ENCODE measurements at places on chromosomes 7 and 10.

DNA sequence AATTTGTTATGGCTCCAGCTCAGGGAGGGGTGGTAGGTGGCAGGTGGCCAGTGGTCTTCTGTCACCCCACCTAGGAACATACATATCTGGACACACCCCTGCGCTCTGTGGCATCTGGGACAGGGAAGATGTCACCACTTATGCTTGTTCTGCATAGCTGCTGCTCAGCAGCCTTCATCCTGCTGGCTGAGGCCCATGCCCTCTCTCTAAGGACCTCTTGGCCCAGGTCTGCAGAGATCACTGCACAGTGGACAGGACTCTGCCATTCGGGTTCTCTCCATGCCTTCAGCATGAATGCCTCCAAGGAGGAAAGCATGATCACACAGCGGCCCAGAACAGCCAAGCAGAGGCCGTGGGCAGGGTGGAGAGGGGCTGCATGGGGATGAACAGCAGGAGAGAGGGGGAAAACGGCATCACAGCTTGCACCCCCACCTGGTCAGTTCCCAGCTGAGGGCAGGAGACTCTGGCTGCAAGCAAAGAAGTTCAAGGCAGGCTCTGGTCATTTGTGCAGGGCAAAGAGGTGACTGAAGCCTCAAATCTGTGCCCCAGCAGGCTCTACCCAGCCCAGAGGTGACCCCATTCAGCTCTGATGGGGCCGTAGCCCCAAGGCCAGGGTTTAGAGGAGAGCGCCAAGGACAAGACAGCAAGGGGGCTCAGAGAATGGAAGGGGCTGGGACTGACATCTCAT, 47.8 kb upstream of the GDF10 start:
- no peak for DNase-seq

DNA sequence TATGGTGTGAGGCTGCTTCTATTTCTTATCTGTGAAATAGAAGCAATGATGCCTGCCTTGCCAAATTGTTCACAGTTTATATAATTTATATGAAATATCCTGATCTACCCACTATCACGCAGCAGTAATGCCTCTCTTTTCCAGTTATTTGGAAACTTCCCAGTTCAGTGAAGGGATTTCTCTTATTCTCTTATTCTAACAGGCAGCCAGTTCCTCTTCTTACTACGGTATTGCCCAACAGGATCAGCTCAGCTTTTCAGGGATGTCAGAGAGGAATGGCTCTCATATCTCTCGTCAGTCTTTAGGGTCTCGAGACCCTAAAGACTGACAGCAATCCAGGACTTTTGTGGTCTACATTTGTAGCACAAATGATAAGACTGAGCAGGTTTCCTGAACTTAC, 215.6 kb downstream of the CREB5 start:
- DNase-seq, result no peak

- no peak for DNase-seq
Observed at GRCh38 chr10:130226012-130226411, 89.8 kb downstream of the GLRX3 start.

DNA sequence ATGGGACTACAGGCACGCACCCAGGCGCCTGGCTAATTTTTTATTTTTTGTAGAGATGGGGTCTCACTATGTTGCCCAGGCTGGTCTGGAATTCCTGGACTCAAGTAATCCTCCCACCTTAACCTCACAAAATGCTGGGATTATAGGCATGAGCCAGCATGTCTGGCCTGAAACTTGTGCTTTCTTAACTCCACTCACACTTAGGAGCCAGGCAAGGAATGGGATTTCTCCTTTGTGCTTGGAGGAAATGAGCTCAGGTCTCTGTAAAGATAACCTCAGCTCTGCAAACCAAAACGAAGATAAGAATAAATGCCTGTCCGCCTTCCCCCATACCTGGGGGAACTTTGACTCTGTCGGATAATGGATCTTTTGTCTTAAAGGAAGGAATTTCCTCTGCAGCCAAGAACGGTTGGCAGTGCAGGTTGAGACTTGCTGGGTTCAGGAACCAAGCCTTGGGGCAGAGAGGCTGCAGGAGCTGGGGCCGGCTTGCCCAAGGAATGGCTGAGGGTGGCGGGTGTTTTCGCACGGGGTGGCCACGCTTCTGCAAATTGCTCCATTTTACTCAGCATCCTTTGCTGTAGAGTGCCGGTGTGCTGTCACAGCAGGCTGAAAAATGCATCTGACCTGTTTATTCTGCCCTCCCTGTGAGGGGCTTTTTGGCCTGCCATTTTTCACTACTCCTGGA, 174.2 kb downstream of the KIAA1217 start:
- DNase-seq, result no peak

- DNase-seq, result no peak
Observed at GRCh38 chr10:81944609-81945008, 69.6 kb downstream of the NRG3 start.

- no peak for DNase-seq
Observed at GRCh38 chr10:3761021-3761686, 23.9 kb downstream of the KLF6 start.

DNA sequence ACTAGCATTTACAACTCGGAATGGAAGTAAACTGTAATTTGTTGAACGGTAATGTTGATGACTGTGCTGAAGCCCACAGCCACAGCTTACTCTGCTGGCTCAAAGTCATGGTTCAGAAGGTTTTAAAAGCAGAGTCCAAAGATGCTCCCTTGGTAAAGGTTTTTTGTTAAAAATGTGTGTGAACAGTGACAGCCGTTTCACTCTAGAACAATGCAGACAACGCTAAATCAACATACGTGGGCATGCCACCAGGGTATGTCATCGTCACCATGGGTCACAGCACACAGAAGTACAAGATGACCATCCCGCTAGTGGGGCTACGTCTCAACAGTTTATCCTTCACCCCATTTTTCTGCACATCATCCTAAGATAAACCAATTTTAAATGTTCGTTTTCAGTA, 106.5 kb upstream of the LANCL2 start:
- no peak for DNase-seq

DNA sequence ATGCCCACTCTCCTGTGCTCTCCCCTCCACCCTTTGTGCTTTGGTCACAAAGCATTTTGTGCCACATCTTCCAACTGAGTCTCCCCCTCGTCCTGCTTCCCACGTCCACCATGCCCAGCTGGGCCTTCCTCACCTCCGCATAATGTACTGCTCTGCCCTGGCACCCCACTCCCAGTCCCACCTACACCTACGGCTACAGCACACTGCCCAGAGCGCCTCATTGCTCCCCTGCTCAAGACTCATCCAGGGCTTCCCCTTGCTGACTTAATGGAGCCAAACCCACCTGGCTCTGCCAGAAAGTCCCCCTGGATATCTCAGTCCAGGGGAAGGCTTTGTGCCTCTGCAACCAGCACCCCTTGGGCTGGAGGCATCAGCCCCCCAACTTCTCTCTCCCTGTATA, 299.2 kb upstream of the ZMIZ1 start:
- no peak for DNase-seq

GRCh38 chr7:41536873-41537665, 165.8 kb downstream of the INHBA start:
- DNase-seq, result no peak

DNA sequence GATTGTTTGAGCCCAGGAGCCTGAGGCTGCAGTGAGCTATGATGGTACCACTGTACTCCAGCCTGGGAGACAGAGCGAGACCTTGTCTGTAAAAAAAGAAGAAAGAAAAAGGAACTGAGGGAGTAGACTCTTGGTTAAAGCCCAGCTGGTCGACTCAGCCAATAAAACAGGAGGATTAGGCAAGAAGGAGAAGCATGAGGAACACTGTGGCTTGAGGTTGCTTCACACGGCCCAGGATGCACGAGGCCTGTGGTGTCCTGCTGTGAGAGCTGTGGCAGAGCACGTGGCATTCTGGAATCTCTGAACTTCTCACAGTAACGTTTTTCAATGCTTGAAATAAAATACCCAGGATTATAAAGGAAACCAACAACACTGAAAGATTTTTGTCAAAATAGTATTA, 93.3 kb downstream of the CUL2 start:
- no peak for DNase-seq

Data from stimulated activated CD8-positive, alpha-beta memory T cell treated with anti-CD3 and anti-CD28 coated beads, Interleukin-7, amount 100 ng/mL, for 48 hours (primary cell).